SIG-M5 (cell line): ENCODE measurements at places on chromosomes 16 and 17.

- no peak for DNase-seq
Measured at GRCh38 chr16:67723151-67723910, 4.2 kb upstream of the GFOD2 start.

DNA sequence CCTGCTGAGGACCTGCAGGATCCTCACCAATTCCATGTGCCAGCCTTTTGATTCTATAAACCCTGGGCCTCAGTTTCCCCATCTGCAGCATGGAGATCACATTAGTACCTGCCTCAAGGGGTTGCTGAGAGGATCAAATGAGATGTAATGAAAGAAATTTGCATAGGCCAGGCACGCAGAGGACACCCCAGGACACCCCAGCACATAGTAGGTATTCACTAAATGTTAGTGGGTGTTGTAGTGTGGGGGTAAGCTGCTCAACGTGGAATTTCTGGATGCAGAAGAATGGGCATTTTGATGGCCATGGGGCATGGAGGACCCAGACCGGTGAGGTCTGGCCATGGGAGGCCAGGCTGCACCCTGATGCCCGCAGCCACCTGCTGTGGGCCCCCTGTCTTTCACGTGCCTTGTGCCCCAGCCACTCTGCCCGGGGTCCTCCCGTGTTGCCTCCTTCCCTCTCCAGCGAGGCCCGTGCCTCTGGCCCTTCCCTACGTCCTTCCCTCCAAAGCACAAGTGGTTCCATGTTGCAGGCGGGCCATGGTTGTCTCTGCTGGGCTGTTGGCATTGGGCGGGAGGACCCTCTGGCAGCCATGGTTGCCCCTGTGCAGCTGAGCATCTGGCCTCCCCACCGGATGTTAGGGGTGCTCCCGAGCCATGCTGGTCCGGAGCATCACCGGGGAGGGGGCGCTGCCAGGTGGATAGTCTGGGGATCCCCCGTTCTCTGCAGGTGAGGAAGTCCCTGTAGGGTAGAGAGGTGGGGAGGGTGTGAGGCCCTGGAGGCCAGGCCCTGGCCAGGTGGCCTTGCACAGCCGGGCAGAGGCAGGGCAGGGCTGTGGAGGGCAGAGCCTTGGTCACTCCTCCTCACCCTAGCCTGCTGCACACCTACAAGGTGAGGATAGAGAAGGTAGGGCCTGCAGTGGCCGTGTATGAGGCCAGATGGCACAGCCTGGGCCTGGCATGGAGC is 8.6 kb downstream of the MAP2K3 start:
- no peak for DNase-seq

- DNase-seq, result no peak
Measured at GRCh38 chr16:84672276-84673202, 24.2 kb downstream of the KLHL36 start.

- no peak for DNase-seq
Measured at GRCh38 chr16:31223044-31223443, 6.1 kb upstream of the PYDC1 start.

DNA sequence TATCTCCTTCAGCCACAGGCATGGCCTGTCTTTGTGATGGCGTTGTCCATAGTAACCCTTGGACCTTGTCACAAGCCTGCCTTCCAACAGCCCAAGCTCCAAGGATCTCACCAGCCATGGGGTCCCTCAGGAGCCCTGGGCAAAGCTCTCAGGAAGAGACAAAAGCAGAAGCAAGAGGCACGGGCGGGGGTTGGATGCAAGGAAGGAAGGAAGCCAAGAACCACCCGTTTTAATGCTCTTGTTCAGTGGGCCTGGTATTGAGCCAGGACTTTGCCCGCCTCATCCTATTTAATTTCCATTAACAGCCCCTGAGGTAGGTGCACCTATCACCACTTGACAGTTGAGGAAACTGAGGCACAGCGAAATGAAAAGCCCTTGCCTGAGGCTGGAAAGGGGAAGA is 32.3 kb upstream of the GOSR2 start:
- no peak for DNase-seq

- no peak for DNase-seq
Measured at GRCh38 chr16:2827374-2827791, 2.7 kb upstream of the ZG16B start.

DNA sequence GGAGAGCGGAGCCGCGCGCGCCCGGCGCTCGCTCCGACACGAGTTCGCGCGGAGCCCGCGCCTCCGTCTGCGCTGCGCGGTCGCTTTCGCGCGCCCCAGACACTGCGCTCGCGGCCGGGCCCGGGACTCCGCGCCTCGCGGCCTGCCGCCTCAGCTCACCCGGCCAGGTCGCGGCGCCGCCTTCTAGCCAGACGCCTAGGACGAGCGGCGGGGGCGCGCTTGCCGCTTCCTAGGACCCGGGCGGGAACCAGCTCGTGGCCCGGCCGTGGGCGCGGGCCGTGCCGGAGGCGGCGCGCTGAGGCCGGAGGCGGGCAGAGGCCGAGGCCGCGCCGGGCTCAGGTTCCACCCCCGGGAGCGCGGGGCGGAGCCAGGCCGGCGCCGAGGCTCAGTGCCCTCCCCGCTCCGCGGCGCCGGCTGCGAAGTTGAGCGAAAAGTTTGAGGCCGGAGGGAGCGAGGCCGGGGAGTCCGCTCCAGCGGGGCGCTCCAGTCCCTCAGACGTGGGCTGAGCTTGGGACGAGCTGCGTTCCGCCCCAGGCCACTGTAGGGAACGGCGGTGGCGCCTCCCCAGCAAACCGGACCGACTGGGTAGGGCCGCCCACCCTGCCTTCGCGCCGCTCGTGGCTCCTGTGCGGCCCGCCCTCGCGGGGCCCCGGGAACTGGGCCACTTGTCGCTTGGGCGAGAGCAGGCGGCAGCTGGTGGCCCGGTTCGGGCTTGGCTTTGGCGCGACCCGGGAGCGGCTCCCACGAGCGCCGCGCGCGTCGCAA is at the start of gene SPHK1:
Gene SPHK1, plus strand, starts transcription at position 388 of the 765 bp plus-strand sequence. CDS start 1,036 bp downstream, outside the sequence.
- no peak for DNase-seq

DNA sequence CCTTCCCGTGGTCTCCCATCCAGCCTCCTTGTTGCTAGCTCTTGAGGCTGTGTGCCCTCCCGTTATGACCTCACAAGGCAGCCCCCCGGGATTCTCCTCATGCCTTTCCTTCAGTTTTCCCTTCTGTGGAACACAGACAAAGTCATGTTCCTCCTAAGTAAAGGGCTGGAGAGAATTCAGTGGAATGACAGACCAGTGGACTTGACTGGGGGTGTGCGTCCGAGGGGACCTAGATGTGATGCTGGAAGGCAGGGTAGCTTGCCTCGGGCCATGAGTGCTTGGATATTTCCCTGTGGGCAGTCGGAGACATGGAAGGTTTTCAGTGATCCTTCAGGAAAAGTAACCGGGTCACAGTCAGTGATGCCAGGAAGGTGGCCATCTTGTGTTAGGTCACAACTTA is 240.9 kb downstream of the CCDC182 start:
- no peak for DNase-seq

DNA sequence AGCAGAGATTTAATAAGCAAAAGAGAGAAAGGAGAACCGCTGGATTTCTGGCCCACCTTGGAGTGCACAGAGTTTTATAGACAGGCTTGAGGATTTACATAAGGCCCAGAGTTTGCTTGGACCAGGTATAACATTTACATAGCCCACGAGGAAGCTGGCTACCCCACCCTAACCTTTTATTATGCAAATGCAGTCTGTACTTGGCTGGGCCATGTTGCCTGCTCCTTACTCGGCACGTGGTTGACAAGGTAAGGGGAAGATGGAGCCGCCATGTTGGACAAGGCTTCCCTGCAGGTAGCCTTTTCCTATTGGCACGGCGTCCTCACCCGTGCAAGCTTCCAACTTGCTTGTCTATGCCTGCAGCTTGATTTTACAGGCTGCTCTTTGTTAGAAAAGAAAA is 35.2 kb upstream of the HS3ST3A1 start:
- no peak for DNase-seq

GRCh38 chr17:81461607-81462500 is 50.7 kb downstream of the ACTG1 start:
- DNase-seq, result no peak

DNA sequence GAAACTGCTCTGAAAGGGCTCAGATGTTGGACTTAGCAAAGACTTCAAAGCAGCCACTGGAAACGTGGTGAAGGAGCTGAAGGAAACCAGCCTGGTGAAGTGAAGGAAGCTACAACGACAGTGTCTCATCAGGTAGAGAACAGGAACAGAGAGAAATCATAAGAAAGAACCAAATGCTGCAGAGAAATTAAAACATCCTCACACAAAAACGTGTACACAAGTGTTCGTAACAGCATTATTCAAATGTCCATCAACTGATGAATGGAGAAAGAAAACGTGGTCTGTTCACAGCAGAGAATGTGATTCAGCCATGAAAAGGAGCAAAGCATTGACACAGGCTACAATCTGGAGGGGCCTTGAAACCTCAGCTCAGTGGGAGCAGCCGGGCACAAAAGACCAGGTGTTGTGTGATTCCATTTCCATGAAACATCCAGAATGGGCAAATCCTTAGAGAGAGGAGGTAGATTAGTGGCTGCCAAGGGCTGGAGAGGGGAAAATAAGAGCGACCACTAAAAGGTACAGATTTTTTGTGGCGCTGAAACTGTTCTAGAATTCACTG is 26.9 kb downstream of the IFT140 start:
- no peak for DNase-seq

GRCh38 chr16:54402270-54402669 is 115.7 kb upstream of the IRX3 start:
- no peak for DNase-seq

- DNase-seq, result no peak
Measured at GRCh38 chr16:3022684-3023414, 893 bp downstream of the HCFC1R1 start.

- DNase-seq, result no peak
Measured at GRCh38 chr16:88938777-88939244, 38.2 kb downstream of the CBFA2T3 start.

GRCh38 chr17:72046178-72046577 is 74.6 kb upstream of the SOX9 start:
- no peak for DNase-seq

DNA sequence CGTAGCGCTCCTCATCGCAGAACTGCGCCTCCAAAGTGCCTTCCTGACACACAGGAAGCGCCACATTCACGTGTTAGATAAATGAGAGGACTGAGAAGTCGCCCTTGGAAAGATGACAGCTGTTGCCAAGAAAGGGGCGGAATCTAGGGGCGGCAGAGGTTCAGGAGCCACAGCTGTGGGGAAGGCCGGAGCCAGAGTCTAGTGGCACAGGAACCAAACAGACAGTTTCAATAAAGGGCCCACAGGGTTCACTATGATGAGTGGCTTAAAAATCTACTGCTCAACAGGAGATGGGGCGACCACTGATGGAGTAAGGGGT is 4.7 kb downstream of the FLCN start:
- DNase-seq, result no peak

DNA sequence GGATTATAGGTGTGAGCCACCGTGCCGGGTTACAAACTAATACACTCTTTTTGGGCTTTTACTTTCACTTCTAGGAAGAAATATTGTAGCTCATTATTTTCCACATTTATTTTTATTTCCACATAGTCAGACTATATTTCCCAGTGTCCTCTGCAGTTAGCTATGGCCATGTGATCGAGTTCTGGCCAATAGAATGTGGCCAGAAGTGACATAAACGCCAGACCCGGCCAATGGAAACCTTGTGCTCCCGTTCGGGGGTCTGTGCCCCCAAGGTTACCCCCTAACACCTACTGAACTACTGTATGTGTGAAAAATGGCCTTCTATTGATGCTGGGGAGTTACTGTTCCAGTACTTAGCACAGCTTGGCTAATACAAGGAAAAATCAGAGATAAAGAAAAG is 13.2 kb upstream of the RPTOR start:
- DNase-seq, result no peak

DNA sequence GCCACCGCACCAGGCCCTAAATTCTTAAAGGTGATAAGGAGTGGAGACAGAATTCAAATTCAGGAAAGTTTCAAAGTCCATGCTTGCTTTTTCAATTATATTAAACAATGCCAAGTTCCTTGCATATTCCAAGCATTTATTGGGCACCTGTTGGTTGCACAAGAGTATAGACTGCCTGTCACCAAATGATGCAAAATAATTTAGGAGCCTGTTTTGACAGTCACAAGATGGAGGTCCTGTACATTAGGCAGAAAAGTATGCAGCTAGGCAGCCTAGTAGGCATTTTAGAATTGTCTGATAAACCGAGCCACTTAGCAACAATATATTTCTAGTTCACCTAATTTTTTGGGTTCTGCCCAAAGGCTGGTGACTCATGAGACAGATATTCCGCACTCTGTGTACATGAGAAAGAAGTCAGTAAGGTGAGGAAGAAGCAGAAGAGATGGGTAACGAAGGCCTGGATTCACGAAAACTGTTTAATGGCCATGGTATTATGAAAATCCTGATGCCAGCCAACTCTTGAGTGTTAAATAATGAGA is 7.3 kb downstream of the ACACA start:
- no peak for DNase-seq

GRCh38 chr16:50747207-50747956 is 5.5 kb downstream of the CYLD start:
- DNase-seq, result no peak

DNA sequence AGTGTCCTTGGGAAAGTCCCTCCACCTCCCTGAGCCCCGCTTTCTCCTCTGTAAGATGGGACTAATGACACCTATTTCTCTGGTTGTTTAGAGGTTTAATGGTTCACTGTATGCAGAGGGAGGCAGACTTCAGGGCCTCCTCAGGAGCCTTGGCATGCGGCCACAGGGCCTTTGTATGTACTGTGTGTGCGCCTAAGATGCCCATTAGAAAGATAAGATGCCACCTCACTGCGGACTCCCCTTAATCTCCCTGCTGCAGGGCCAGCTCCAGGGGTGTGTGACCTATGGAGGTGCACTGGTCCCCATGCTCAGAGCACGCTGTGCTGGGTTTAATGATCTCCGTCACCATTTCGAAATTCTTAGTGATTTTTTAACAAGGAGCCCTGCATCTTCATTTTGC is 59.3 kb downstream of the TMEM235 start:
- no peak for DNase-seq

GRCh38 chr17:74272731-74273201 is 1.3 kb upstream of the DNAI2 start:
- DNase-seq, result no peak
